ENCODE measurements at places on chromosomes 4 and X.

DNA sequence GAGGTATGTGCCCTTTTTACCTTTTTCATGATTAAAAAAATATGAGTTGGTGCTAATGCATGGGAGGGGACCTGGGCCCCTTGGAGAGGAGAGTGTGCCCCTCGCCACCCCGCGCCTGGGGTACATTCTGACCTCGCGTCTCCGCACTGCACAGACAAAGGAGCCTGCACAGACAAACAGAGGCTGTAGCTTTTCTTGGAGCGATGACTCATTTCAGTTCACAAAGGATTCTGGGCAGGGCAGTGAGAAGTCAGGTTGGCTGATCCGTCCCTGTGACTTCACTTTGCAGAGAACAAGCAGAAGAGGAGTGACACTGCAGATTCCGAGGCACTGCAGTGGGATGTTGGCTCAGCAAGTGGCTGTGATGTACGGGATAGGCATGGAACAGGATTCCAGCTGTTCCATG is 82.9 kb downstream of the STOX2 start:
- DNase-seq, result no peak

GRCh38 chr4:86595426-86595805 is 1.3 kb downstream of the PTPN13 start:
- DNase-seq, result no peak

DNA sequence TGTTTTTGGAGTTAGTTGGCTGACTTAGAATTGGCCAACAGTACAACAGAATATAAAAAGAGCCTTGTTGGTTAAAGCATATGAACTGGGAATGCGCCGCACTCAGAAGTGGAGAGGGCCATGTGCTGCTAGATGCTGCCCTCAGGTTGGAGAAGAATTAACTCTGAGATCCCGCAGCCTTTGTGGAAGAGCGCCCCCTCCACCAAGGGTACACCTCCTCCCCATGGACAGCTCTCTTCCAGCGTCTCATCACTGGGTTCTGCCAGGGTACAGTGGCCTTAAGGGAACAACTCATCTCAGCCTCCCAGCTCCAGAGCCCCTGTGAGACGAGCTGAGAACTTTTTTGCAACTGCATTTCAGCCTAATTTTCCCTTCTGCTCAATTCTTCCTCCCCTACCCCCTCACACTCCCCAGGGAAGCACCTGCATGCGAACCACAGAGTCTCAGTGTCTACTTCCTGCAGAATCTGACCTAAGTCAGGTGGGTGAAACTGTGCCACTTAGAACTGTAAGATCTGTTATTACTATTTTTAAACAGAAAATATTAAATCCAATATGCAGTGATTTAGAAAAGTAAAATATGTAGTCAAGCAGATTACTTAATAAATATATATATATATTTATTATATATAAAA is 380.6 kb downstream of the RAB28 start:
- DNase-seq, result no peak

- no peak for DNase-seq
Measured at GRCh38 chrX:154010330-154011087, 9.2 kb downstream of the IRAK1 start.

DNA sequence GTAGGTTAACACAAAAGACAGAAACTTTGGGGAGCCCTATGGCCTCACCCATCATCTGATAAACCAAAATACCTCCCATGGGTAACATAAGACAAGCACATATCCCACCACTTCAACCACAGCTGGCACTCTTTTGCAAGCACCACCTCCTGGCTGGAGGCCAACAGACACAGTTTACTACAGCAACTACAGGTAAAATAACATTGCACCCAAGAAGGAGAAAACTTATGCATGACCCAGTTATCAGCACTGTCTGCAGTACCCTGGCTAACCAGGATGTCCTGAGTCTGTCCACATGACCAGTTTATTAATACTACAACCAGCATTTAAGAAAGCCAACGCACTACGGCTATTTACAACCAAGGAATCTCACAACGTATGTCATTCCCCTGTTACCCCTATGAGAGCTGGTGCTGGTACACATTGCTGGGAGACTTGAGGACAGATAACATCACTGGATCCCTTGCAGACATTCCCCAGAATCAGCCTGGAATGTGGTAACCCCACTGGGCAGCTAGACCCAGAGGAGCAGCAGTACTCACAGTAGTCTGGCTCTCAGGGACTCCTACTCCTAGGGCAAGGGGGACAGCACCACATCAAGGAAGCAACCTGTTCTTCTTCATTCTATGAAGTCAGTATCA is 32.0 kb downstream of the ELF2 start:
- no peak for DNase-seq

GRCh38 chr4:20773144-20773997 is 73.1 kb downstream of the PACRGL start:
- peak; percentile 33 for DNase-seq
